ENCODE measurements at places on chromosomes 6 and 20.

DNA sequence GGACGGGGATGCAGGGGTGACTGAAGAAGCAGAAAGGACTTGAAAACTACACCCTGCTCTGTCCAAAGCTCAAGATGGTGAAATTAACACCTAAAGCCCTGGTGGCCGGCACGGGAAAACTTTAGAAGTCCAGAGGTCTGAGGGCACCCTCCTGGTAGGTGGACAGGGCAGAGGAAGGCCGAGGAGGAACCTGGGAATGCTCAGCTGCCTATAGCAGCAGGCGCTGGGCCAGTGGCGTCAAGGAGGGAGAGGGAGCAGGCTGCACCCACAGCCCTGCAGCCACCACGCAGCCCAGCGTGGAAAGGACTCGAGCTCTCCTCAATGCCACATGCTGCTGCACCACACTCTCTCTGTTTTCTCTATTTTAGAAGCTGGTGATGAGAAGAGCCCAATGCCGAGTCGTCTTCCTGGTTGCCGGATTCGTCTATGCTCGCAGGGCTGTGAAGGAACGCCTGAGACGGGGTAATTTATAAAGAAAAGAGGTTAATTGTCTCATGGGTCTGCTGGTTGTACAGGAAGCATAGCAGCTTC, 248.3 kb upstream of the AFDN start:
- no peak for DNase-seq

- DNase-seq = peak; percentile 18
Measured at GRCh38 chr6:159788753-159789376, 537 bp downstream of the TCP1 start.

DNA sequence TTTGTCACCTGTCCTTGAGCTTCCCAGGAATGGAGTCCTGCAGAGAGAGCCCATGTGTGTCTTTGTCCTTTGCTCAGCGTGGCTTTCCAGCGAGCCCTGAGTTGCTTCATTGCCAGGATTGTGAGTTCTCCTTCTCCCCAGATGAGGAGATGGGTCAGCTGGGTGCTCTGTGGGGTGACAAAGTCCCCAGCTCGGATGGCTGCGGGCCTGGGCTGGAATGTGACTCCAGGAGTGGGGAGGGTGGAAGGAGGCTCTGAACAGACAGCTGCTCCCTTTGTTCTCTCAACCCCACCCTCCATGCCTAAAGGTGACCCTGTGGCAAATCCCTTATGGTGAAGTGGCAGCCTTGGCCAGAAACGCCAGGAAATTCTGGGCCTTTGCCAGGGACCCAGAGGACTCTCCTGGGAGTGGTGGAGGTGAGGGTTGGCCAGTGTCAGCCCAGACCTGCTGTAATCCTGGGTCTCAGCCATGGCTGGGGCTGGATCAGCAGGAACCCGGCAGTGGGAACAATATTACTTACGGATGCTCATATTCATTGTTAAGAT, 44.4 kb upstream of the CST5 start:
- DNase-seq = no peak

DNA sequence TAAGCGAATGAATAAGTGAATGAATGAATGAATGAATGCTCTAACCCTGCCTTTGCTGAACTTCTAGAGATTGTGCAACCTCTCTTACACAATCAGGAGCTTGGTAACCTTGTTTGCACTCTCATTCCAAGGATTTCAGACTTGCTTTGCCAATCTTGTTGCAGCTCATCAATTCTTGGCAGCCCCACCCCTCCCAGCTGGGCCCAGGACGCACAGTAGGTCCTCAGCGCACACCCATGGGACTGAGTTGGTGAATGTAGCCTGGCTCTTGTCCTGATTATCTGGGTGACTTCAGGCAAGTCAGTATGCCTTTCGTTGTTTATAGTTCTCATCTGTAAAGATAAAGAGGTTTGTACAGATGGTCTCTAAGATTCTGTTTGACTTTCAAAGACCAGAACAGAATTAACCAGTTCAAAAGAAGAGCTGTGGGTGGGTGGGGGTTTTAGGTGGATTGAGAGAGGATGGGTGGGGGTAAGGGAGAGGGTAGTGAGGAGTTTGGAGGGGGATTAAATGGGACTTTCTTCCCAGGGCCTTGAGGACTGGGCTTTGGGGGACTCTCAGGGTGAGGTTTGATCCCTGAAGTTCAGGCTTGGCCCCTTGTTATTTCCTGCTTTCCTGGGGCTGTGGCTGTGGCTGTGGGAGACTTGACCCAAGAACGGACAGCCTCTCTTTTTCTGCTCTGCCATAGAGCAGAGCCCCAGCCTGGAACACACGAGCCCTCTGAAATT, 33.2 kb downstream of the VEGFA start:
- no peak for DNase-seq

DNA sequence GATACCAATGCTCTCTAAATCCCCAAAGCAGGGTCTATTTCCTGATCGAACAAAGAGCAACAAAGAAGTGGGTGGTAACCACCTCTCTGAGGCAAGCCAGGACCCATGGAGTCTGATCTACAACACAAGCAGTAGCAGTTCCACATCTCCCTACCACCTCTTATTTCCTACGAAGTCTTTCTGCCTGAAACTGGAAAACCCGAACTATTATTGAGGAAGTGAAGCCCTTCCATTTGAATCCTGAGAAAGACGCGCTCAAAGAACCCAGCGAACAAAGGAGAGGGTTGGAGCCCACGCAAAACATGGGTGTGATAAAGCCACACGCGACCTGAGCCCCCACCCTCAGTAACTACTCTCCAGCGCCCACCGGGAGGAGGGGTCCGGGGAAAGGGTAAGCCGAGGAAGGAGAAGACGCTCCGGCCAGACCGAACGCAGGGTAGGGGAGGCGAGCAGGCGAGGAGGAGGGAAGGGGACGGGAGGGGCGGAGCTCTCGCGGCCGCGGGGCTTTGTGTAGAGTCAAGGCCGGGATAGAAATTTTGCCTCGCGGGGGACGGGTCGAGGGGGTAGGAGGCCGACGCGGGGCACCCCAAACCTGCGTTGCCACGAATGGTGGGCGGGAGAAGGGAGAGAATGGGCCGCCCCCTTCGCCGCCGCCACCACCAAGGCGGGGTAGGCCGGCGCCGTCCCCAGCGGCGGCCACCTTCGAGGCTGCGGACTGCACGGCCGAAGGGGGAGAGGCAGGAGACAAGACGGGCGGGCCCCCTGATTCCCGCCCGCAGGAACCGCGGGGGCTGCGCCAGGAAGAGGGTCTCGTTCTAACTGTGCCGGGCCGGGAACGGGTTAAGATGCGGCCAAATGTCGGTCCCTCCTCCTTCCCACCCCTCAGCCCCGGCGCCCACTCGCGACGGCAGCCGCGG, 802 bp downstream of the HDAC2 start:
- DNase-seq = peak; percentile 54

DNA sequence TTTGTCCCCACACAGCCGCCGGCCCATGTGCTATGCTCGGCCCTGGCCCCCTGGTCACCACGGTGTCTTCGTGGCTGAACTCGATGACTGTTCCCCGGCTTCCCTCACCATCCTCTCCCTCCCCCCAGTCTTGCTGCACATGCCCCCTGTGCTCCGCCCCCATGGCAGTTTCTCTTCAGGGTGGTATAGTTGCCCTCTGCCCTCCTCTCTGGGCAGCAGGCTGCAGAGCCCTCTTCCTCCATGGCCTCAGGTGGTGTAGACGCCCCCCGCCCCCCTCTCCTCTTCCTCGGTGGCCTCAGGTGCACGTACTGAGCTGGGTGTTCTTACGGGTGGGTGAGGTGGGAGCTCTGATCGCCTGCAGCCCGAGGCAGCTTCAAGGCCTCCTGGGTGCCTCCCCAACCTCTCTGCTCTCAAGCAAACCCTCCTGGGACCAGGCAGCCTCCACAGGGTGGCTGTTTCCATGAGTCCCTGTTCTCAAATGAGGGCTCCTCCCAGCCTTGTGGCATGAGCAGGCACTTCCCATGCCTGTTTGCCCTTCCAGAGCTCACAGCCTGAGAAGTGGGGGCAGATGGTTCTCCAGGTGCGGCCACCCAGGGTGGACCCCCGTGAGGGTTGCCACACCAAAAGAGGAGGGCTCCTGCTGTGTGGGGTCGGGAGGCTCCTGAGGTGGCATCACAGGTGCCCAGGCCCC, 24.8 kb downstream of the COL20A1 start:
- no peak for DNase-seq

DNA sequence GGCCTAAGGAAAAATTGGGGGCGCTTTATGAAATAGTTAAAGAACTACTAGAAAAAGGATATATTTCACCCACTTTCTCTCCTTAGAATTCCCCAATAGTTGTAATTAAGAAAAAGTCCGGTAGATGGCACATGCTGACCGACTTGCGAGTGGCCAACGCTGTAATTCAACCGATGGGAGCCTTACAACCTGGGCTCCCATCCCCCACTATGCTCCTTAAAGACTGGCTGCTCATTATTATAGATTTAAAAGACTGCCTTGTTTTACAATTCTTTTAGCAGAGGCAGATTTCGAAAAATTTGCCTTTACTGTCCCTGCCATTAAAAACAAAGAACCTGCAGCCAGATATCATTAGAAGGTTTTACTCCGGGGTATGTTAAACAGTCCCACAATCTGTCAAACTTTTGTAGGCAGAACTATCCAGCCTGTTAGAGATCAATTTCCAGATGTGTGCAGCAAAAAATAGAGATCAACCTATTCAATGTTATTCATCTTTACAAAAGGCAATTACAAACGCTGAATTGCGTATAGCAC, 58.5 kb upstream of the PRSS16 start:
- peak; percentile 49 for DNase-seq

GRCh38 chr20:1274485-1275311, 8.6 kb downstream of the SNPH start:
- no peak for DNase-seq

GRCh38 chr20:13422637-13423036, 201.6 kb downstream of the ISM1 start:
- DNase-seq = no peak

- DNase-seq = no peak
Measured at GRCh38 chr6:118649918-118650581, 1.3 kb downstream of the CEP85L start.

DNA sequence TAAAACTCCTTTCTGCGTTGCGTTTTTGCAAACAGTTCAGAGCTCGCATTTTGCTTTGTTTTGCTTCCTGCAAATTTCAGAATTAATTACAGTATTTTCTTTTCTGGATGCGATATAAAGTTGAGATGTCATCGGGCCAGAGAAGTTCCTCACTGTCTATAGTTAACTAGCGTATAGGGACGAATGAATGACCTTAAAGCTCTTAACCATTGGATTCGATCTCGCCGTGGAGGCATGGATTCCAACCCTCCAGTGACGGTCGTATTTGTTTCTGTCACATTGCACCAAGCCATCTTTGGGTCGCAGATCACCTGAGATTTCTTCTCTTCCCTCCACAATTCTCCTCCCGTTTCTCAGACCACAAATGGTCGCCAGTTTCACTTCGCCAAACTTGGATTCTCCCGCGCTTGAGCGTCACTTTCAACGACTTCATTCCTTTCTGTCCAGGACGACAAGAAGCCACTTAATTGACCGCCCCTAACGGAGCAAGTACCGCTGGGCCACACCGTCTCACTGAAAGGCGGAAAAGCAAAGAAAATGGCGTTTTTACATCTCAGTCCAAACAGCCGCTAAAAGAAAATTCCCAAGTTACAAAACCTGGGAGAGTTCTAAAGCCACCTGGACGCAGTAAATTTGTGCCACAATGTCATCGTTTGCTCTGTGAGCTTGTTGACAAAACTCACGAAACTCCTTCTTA, 85.3 kb upstream of the ZNF184 start:
- no peak for DNase-seq

- DNase-seq = no peak
Measured at GRCh38 chr6:92495242-92495641, 924.1 kb downstream of the EPHA7 start.

GRCh38 chr6:13395272-13396237, 67.2 kb upstream of the TBC1D7 start:
- DNase-seq = no peak

DNA sequence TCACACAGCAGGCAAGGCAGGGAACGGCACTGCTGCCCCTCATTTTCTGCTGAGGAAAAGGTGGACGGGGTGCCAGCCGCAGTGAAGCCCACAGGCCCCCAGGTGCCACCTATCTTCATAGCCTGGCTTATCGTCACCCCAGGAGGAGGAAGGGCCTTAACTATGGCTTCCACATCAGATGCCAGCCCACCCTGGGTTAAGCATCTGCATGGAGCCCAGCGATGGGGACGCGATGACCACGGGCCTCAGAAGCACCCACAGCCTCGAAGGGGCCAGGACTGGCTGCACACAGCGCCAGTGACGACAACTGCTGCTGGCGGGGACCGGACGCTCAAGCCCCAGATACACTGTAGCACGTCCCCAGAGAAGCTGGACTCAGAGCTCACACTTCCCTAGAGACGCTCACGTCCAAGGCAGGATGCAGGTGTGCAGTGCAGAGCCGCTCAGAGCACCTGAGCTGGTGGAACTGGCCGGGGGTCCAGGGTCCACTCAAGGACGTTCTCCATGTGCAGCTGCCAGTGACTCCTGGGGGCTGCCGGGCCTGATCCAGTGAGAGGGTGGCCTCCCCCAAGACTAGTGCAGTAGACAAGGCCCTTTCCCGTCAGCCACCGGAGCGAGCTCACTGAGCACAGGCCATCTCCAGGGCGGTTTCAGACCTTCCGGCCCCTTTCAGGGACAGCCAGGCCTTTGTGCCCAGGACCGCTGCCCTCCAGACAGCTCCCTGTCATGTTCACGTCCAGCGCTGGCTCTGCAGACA, 83.0 kb downstream of the YTHDF1 start:
- no peak for DNase-seq

GRCh38 chr6:39453241-39453640, 130.7 kb upstream of the KCNK16 start:
- no peak for DNase-seq

GRCh38 chr20:13677241-13677640, 38.5 kb upstream of the TASP1 start:
- DNase-seq = no peak

DNA sequence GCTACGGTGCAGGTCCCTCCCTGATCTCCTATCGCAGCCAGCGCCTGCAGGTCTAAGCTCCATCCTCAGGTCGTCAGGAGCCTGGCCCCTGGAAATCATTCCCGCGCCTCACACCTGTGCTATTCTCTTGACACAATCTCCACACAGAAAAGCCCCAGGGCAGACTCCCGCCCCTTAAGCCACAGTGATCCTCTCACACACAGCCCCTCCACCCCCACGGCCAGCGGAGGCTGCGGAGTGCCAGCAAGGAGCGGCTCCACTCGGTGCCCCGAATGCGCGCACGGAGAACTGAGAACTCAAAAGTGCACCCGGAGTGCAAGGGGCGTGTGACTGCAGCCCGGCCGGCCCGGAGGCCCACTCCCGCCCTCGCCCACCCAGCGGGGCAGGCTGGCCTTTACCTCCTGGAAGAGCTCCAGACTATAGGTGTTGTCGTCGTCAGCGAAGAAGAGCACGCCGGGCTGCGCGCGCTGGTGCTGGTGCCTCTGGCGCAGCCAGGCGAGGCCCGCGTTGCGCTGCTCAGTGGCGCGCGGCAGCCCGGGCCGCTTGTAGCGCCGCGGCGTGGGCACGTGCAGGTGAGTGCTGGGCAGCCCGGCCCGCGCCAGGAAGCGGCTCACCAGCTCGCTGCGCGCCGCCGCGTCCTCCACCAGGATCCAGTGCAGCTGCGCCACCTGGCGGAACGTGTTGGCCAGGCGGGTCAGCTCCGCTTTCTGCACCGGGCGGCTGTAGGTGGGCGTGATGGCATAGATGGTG, 1.2 kb downstream of the B3GAT2 start:
- DNase-seq = peak; percentile 85
